GDM1 (cell line): ENCODE measurements at places on chromosomes 4 and X.

GRCh38 chrX:135384161-135384836 lies 37.4 kb upstream of the SMIM10L2A start:
- DNase-seq: no peak

- no peak for DNase-seq
Measured at GRCh38 chr4:86947501-86948120, 12.8 kb downstream of the AFF1 start.

DNA sequence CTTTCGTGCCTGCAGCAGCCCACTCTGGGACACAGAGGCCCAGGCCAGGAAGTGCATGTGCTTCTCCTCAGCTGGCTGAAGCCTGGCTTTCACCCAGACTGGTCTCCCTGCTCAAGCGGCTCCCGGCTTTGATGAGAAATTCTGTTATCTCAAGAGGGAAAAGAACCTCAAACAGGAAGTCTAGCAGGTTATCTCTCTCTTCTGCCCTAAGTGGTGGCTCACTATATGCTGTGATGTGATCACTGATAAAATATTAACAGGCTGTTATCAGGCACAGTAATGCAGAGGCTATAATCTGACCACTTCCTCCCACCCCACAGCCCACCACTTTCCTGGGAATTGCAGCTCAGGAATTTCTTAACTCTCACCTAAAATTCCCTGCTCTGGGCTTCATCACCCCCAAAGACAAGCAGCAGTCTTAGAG lies 13.3 kb downstream of the CLDN2 start:
- DNase-seq: no peak

DNA sequence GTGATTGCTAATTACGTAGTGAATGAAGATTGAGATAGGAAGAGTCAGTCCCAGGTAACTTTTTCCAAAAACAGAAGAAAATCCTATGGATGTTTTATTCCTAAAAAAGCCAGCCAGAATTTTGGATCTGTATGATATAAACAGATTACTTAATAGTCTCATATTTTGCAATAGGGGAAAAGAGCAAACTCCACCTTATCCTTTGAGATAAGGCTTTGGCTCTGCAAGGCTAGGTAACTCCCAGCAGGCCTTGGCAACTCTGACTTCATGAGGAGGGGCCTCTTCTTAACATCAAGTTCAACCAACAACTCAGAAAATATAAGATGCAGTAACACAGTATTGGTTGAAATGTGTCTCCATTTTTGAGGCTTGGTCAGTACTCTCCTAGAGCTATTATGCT lies 98.7 kb upstream of the SLC4A4 start:
- DNase-seq: no peak

DNA sequence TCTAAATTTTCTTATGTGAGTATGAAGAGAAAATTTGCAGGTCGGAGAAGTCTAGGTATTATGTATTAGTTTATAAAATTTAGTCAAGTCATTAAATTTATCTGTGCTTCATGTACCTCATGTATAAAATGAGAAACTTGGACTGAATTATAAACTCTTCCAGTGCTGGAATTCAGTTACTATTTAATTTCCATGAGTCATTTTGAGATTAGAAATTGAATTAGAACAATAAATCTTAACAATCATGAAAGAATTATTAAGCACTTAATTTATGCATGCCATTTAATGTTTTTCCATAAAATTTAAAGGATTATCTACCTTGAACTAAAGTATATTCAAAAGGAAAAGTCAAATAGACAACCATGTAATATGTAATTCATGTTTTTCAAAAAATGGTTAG lies 195.8 kb downstream of the MAD2L1 start:
- DNase-seq: no peak

DNA sequence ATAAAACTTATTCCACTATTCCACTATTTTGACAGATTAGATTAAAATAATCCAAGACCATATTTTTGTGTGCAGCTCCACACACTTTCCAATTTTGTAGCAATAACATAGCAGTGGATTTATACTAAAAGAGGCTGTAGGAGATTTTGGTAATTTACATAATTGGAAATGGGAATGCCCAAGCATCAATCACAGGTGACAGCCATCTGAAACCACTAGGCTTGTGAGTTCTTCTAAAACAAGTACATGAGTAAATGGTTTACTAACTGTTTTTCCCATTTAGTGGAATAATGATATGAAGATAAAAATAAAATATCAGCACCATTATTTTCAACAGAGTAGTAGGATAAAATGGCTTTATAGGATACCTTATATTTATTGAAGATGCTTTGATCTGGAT lies 4.4 kb downstream of the ANK2 start:
- DNase-seq: no peak

DNA sequence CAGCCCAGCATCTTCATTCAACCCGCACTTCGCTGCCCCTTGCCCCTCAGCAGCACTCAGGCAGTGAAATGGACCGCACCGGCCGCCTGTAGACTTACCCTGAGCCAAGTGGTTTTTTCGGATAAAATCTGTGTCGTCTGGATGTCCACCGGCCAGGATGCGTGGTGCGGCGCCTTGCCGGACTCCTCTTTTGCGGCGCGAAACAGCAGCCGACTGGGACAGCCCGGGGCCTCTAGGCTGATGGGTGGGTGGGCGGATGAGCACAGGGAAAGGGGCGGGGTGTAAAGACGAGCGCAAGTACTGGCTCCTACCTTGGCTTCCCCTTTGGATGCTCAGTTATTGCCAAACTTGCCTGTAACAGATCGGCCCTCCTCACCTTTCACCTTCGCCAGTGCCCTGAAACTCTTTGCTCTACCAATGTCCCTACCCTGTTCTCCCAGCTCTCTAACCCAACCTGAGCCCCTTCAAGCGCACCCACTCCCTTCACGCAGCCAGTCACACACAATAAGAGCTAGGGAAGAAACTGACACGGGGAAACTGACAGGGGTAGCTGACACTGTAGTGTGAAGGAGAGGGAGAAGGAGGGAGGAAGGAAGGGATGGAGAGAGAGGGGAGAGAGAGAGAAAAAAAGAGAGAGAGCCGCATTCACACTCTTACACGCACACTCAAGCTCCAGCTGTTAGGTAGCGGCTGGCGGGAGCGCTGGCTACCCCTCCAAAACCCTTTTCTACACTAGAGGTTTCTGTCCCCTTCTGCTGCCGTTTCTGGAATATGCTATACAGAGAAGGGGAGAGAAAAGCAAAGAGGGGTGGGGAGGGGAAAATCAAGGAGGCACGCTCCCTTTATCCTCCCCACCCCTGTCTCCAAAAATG lies 559 bp downstream of the TRPC5 start:
- DNase-seq: no peak

GRCh38 chrX:3052860-3053259 lies 11.6 kb downstream of the ARSF start:
- DNase-seq: no peak
